Activated CD4-positive, alpha-beta T cell treated with anti-CD3 and anti-CD28 coated beads, Interleukin-2, amount 50 U/mL, for 48 hours (primary cell): ENCODE measurements at places on chromosomes 6 and 20.

DNA sequence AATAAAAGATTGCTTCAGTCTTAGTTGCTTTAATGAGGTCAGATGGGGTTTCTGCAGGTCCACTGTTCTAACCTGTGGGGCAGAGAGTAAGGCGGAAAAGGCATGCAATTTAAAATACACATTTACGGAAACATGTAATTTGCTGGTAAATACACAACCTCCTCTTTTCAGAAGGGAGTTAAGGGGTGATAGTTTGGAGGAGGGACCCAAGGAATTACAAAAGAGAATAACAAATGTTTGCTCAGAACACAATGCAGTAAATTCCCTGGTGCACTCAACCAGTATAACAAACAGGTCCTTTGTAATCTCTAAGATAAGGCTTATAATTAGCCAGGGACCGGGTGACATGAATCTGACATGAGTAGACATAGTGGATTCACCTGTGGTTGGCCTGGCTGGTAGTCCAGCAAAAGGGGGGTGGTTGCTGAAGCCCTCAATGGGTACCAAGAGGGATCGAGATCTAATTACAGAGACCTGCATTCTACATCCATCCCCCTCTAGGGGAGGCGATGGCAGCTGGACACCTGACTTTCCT is 295.1 kb downstream of the PHACTR1 start:
- no peak for DNase-seq

DNA sequence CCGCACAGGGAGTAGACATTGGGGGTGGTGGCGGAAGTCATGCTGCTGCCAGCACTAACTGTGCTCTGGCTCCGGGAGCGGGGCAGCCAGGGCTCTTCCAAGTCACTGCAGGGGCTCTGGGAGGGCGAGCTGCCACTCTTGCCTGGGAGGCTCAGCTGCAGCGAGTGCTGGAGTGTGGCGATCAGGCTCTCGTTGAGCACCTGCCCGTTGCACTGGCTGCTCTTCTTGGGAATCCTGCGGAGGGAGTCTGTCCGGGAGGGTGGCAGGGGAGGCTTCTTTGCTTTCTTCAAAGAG is 28.0 kb downstream of the HEBP2 start:
- no peak for DNase-seq

GRCh38 chr6:169086020-169086419 is 167.6 kb downstream of the THBS2 start:
- no peak for DNase-seq

- DNase-seq: no peak
These were observed 41.3 kb downstream of the RSPH3 start for GRCh38 chr6:158958504-158959386.

- DNase-seq: no peak
These were observed 70.6 kb upstream of the PHACTR1 start for GRCh38 chr6:12645941-12646340.

- peak; percentile 67 for DNase-seq
These were observed 109.0 kb downstream of the HFE start for GRCh38 chr6:26195924-26196845.

- no peak for DNase-seq
These were observed 1.8 kb downstream of the OOEP start for GRCh38 chr6:73367761-73368355.
